ENCODE measurements at places on chromosomes 7 and 10.

DNA sequence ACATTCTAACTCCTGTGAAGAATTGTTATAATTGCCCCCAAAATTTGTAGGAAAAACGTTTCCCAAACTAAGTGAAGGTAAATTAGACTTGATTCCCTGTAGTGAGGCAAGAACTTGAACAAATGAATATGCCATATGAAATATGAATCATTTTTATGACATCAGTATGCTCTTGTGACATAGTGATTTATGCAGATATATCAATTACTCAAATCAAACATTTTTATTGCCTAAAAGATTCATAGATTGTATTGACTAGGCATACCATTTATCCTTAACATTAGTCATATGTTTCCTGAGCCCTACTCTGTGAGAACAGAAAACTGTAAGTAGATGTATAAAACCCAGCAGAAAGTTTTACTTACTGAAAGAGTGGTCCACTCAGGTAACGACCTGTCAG, 245.6 kb downstream of the MALRD1 start:
- DNase-seq = no peak

DNA sequence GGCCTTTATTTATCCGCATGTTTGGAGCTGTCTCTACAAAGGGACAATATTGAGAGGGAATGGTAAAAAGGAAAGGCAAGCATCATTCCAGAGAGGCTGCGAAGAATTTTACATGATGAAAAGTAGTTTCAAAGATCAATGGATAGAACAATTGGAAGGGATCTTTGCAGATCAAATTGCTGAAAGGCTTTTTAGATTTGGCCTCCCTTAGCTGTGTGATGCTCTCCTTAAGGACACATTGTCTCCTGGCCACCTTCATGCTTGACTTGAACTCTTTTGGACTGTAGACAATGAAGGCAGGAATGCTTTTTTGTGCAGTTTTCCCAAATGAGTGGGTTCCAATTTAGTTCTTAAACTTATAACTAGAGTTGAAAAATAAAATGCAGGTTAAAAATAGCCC, 344.7 kb downstream of the ARL4A start:
- no peak for DNase-seq

DNA sequence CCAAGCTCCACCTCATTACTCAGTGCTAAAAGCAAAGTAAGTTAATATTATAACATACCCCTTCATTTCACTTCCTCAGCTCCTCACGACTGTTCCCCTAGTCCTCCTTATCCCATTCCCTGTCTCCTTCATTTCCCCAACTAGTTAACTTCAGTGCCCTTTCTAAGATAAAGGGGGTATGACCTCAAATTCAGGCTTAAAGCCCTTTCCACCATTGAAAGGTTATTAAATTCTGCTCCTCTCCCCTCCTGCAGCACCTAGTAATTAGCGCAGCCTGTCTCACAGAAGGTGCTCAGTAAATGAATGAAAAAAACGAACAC, 1.0 kb downstream of the CRPPA start:
- no peak for DNase-seq

- DNase-seq = no peak
Measured at GRCh38 chr10:56341612-56342011, 19.4 kb downstream of the ZWINT start.

- DNase-seq = no peak
Measured at GRCh38 chr10:52420656-52421055, 106.6 kb downstream of the DKK1 start.

DNA sequence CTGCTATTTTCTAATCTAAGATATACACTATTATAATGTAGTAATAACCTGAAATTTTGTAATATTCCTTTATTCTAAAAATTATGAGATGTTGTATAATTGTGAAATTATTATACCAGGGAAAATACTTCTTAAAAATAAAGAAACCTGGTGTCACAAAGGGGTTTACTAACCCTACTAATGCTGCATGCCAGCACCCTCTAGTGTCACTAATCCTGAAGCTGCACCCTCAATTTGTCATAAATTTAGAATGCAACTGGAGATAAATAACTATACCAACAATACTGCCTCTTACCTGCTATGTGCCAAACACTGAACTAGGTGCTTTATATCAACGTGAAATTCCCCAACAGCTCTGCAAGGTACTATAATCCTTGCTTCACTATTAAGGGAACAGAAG, 30.8 kb downstream of the TM9SF3 start:
- DNase-seq = no peak

GRCh38 chr7:29139191-29139590, 7.1 kb downstream of the CPVL start:
- no peak for DNase-seq

DNA sequence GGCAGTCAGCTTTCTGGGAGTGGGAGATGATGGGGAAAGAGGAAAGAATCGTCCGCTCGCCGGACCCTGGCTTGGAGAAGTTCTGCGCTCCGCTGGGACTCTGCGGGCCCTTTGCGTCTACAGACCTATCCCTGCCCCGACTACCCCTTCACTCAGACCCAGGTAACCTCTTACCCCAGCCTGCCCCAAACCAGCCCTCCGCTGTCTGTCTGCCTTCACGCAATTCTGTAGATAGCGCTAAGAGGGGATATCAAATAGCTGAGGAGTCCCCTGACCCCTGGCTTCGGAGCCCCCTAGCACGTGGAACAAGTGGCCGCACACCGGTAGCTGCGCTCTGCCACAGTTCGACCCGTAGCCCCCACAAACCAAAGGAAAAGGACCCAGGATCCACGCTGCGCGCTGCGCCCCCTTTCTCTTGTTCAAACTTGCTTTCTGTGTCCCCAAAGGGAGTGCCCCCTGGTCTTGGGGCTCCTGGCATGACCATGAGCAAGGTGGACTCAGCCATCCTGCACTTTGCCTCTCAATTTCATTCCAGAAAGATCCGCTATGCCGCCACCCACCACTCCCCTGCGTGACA, 7.0 kb downstream of the HOXA4 start:
- DNase-seq = no peak

DNA sequence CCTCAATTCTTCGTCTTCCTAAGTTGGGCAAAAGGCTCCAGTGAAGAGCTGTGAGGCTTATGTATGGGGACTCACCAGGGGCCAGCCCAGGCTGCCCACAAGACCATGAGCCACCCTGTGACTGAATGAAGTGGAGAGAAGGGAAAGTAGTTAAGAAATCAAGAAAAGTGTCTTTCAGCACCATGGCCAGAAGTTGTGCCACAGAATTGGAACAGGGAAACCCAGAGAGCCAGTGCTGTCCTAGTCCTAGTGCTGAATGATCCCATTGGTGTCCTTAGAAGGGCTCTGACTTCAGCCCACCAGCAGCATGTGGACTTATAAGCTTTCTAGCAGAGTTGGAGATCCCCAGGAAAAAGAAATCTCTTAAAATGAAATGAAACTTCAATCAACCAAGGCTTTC, 37.0 kb upstream of the CCSER2 start:
- DNase-seq = no peak

- no peak for DNase-seq
Measured at GRCh38 chr7:91343420-91343960, 79.3 kb downstream of the FZD1 start.

DNA sequence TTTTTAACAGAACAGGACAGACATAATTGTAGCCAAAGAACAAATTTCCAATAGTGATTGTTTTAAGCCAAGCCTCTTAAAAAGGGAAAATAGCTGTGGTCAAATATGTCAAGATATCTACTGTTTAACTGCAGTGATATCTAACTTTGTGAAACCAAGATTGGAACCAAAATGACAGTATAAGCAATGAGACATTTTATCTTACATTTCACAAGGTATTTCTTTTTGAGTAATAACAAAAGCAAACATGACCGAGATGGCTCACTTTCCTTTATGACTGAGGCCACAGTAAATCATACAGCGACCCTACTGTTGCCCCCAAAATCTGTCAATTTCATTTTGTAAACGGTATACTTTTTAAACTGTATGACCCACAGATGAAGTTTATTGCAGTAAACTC, 215.8 kb downstream of the MLLT10 start:
- no peak for DNase-seq

Measured in stimulated activated CD8-positive, alpha-beta memory T cell treated with anti-CD3 and anti-CD28 coated beads, Interleukin-7, amount 100 ng/mL, for 48 hours (primary cell).